ENCODE measurements at places on chromosomes 1 and 21. TPM values are rescaled to one million over a fixed set of nuclear protein-coding genes. Genes with fewer than 3 reads are reported as not detected.
A peak's percentile ranks its signal among the peaks of the same experiment; 100 is the strongest.

Gene C1orf21
- polyA plus RNA-seq: 18.6 TPM

Gene SH2D1B
- polyA plus RNA-seq: not detected

Gene PTBP2
- polyA plus RNA-seq: 10.5 TPM

Gene FCAMR
- 34.6 TPM for polyA plus RNA-seq

Gene TIE1
- polyA plus RNA-seq: 15.0 TPM

Gene ETV3L
- polyA plus RNA-seq: not detected

Gene UBE2U
- not detected for polyA plus RNA-seq

Gene IL19
- polyA plus RNA-seq: 0.41 TPM

Gene FALEC
- polyA plus RNA-seq: not detected

DNA sequence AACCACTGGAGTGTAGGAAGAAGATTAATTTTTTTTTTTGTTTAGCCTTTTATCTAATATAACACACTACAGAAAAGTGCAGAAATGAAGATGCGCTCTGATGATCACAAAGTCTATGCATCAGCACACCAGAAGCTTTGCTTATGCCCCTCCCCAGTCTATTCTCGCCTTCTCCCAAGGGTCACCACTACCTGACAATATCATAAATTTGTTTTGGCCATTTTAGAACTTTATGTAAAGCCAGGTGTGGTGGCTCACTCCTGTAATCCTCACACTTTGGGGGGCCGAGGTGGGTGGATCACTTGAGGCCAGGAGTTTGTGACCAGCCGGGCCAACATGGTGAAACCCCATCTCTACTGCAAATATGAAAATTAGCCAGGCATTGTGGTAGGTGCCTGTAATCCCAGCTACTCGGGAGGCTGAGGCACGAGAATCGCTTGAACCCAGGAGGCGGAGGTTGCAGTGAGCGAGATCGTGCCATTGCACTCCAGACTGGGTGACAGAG, 231.3 kb downstream of the FOXD2 start:
- no peak for DNase-seq
- no peak overlapping the region for H3K4me3 ChIP-seq
- H3K27me3 ChIP-seq: no peaks in the 10 kb centered on the region

DNA sequence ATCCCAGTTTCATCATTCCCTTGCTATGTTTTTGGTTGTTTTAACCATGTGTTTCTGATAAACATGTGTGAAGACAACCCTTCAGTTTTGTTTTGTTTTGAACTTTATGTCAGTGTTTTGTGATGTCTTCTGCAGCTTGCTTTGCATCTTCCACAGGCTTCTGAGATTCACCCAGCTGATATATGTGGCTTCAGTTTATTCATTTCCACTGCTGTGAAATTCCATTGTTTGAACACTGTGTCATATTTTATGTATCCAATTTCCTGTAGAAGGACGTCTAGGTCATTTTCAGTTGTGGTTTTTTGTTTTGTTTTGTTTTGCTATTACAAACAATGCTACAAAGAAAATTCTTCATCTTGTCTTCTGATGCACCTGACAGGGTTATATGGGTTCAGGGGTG, 27.2 kb upstream of the SLC26A9 start:
- H3K27me3 ChIP-seq: no peaks in the 10 kb centered on the region
- H3K27ac ChIP-seq: no peak overlapping the region
- peaks cover 8% of the 10 kb centered on the region for H3K4me1 ChIP-seq
- no peak for DNase-seq
- no peaks in the 10 kb centered on the region for H3K36me3 ChIP-seq

GRCh38 chr1:19903621-19904020, 19.8 kb downstream of the PLA2G2E start:
- H3K4me3 ChIP-seq: no peak overlapping the region
- DNase-seq: no peak
- H3K27me3 ChIP-seq: no peaks in the 10 kb centered on the region
- H3K4me1 ChIP-seq: no peaks in the 10 kb centered on the region
- peaks cover 43% of the 10 kb centered on the region for H3K36me3 ChIP-seq

- no peak for DNase-seq
- no peaks in the 10 kb centered on the region for H3K27me3 ChIP-seq
- H3K4me3 ChIP-seq: no peak overlapping the region
- H3K27ac ChIP-seq: no peak overlapping the region
- H3K4me1 ChIP-seq: peaks cover 18% of the 10 kb centered on the region
Observed at GRCh38 chr1:47940779-47941178, 56.4 kb downstream of the TRABD2B start.

GRCh38 chr1:212512816-212513559, 80.3 kb downstream of the NENF start:
- H3K4me3 ChIP-seq: no peak overlapping the region
- H3K27ac ChIP-seq: no peak overlapping the region
- H3K27me3 ChIP-seq: no peaks in the 10 kb centered on the region
- H3K4me1 ChIP-seq: no peaks in the 10 kb centered on the region
- DNase-seq: no peak

DNA sequence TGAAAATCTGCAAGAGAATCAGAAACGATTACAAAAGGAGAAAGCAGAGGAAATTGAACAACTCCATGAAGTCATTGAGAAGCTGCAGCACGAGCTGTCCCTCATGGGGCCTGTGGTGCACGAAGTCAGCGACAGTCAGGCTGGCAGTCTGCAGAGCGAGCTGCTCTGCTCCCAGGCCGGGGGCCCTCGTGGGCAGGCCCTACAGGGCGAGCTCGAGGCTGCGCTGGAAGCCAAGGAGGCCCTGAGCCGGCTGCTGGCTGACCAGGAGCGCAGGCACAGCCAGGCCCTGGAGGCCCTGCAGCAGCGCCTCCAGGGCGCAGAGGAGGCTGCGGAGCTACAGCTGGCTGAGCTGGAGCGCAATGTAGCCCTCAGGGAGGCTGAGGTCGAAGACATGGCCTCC, 47.5 kb upstream of the DIP2A start:
- H3K27me3 ChIP-seq: no peaks in the 10 kb centered on the region
- H3K27ac ChIP-seq: no peak overlapping the region
- no peak for DNase-seq
- H3K36me3 ChIP-seq: peaks cover 3% of the 10 kb centered on the region

DNA sequence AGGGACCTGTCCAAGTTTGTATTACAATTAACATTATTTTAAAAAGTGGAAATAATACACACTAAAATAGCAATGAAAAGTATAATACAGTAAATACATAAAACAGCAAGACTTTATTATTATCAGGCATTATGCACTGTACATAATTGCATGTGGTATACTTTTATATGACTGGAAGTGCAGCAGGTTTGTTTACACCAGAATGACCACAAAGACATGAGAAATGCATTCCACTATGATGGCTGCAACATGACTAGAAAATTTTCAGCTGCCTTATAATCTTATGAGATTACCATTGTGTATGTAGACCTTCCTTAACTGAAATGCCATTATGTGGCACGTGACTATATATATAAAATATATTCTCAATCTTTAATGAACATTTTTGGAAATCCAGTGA, 1699.6 kb downstream of the KCNT2 start:
- H3K36me3 ChIP-seq: no peaks in the 10 kb centered on the region
- H3K27ac ChIP-seq: no peak overlapping the region
- no peak for DNase-seq
- H3K4me1 ChIP-seq: no peaks in the 10 kb centered on the region
- H3K27me3 ChIP-seq: no peaks in the 10 kb centered on the region

DNA sequence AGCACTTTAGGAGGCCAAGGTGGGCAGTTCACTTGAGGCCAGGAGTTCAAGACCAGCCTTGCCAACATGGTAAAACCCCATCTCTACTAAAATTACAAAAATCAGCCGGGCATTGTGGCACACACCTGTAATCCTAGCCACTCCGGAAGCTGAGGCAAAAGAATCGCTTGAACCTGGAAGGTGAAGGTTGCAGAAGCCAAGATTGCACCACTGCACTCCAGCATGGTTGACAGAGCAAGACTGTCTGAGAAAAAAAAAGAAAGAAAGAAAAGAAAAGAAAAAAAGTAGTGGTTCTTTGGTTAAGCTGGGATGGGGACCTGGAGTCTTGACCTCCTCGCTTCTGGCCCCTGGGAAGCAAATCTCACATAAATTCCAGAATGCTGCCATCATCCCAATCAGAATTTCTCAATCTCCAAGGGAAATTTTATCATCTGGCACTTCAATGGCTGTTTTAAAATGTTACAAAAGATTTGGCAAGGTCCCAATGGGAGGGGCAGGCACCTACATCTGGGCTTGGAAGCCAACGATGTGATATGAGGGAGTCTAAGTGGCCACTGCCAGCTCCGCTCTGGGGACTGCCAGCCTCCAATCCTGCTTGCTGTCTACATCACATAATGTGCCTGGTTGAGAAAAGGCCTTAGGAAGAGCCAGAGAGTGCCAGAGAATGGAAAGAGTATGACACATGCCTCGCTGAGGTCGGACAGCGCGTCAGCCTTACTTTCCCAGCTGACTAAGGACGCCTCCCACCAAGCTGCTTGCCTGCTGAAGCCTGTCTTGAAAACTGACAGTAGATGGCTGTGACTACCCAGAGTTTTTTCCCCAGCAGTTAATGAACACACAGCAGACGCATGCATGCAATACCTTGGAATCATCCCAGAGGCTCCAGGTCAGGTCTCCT, 42.1 kb upstream of the SRP9 start:
- peaks cover 13% of the 10 kb centered on the region for H3K4me1 ChIP-seq
- no peak overlapping the region for H3K4me3 ChIP-seq
- H3K27ac ChIP-seq: peak overlapping the region; percentile 51
- H3K36me3 ChIP-seq: no peaks in the 10 kb centered on the region
- H3K27me3 ChIP-seq: no peaks in the 10 kb centered on the region

- peaks cover 3% of the 10 kb centered on the region for H3K27me3 ChIP-seq
- no peak overlapping the region for H3K27ac ChIP-seq
- no peak for DNase-seq
- H3K4me1 ChIP-seq: no peaks in the 10 kb centered on the region
- H3K4me3 ChIP-seq: peak overlapping the region; percentile 55
- no peaks in the 10 kb centered on the region for H3K36me3 ChIP-seq
Observed at GRCh38 chr1:201650623-201650933, 111.7 kb downstream of the NAV1 start.

DNA sequence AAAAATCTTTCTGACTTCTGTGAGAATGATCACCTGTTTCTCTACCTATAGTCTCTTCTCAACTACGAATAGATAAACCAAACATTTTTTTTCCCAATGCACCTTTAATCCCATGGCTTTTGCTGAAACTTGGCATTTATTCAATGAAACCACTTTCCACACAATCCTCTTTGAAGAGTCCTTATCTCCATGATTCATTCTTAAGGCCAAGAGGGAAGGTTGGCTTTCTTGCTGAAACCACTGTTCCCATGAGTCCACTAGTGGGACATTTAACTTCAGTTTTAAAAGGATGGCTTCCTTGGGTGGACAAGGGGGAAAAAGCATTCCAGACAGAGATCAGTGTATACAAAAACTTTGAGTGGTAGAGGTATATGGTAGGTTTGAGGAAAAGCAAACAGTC, 73.6 kb downstream of the CRB1 start:
- H3K4me1 ChIP-seq: no peaks in the 10 kb centered on the region
- no peak for DNase-seq
- H3K27me3 ChIP-seq: no peaks in the 10 kb centered on the region
- H3K27ac ChIP-seq: no peak overlapping the region
- no peaks in the 10 kb centered on the region for H3K36me3 ChIP-seq

DNA sequence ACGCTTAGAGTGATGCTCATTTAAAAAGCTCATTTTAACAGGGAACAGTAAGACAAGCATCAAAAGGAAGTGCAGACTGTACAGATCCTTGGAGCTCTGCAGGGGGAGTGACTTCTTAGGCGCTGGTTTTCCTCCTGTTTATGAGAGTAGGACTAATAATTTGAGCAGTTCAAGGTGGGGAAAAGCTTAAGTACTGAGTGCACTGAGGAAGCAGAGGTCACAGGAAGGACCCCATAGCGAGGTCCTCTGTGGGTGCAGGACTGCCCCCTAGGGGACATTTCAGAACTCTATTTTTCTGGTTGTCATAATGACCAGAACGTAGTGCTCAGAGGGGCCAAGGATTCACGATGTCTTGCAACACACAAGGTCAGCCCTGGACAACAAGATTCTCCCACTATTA, 112.1 kb downstream of the HLCS start:
- no peak overlapping the region for H3K27ac ChIP-seq
- no peaks in the 10 kb centered on the region for H3K4me1 ChIP-seq
- H3K36me3 ChIP-seq: no peaks in the 10 kb centered on the region
- H3K27me3 ChIP-seq: no peaks in the 10 kb centered on the region
- DNase-seq: peak; percentile 72
- no peak overlapping the region for H3K4me3 ChIP-seq

DNA sequence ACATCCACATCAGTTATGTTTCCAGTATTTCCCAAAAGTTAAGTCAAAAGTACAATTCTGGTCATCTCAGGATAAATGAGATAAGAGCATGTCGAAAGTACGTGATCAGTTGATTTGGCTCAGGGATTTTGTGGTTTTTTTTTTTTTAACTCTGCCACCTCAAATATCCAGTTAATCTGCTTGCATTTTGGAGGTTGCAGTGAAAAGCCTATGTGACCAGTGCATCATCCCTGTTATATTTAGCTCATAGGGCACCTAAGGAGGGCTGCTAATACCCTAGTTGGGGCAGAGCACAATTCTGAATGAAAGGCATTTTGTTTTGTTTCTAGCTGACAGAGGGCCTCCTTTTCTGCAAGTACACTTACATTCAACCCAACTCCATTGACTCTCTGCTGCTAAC, 31.7 kb upstream of the RGS16 start:
- DNase-seq: no peak
- no peak overlapping the region for H3K27ac ChIP-seq
- H3K36me3 ChIP-seq: no peaks in the 10 kb centered on the region
- no peaks in the 10 kb centered on the region for H3K4me1 ChIP-seq
- no peak overlapping the region for H3K4me3 ChIP-seq
- no peaks in the 10 kb centered on the region for H3K27me3 ChIP-seq

DNA sequence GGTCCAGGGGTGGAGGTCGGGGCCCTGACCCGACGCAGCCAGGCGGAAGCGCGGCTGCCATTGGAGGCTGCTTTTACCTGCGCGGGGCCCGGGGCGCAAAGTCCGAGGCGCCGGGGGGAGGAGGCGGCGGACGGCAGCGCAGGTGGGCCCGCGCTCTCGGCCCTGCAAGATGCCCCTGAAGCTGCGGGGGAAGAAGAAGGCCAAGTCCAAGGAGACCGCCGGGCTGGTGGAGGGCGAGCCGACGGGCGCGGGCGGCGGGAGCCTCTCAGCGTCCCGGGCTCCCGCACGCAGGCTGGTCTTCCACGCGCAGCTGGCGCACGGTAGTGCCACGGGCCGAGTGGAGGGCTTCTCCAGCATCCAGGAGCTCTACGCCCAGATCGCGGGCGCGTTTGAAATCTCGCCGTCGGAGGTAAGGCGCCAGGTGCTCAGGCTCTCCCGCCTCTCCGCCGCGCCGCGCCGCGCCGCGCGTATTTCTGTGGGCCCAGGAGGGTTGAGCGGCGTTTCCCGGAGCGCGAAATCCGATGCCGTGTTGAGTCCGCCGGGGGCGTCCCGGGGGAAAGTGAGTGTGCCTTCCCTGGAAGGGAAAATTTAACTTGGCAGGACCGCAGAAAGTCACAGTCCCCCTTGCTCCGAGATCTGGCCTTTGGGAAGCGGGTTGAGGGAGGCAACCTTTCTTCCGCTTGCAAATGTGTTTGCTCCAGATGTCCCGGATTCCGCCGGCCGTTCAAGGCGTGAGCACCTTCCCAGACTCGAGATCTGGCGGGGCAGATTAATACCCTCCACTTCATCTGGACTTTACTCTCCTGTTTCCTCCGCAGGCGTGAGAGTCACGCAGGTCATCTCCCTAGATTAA, at the start of gene GIPC2:
Gene GIPC2 (plus strand): TSS at position 41 of the 853 bp plus-strand sequence. CDS start 129 bp downstream, at position 170.
- H3K27me3 ChIP-seq: peaks cover 6% of the 10 kb centered on the region
- H3K27ac ChIP-seq: peak within 1 kb of the TSS; percentile 81
- peaks cover 4% of the 10 kb centered on the region for H3K4me1 ChIP-seq
- H3K4me3 ChIP-seq: peak within 1 kb of the TSS; percentile 73

All from kidney (tissue), 22 donors.